Activated CD8-positive, alpha-beta T cell treated with anti-CD3 and anti-CD28 coated beads, Interleukin-2, amount 10 ng/mL, durations not matched to agents 7 days and 5 days (primary cell): ENCODE measurements at places on chromosomes 3 and 15. TPM values are rescaled to one million over a fixed set of nuclear protein-coding genes. Genes with fewer than 3 reads are reported as not detected.

The ACTC1 gene
- not detected for total RNA-seq

DNA sequence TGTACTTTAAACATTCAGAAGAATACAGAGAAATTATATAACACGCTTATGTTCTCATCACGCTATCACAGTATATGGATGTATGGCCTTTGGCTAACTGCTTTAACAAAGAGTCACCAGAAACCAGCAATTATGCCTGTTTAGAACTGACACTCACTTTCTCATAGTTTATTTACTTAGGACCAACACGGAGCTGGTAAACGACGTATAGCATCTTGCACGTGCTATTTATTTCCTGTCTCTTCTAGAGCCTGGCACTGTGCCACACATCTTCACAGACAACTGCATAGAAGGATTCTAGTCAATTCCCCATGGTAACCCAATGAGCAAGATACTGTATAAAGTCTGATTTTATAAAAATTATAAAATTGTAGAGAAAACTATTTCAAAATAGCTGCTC, 43.6 kb downstream of the TBC1D2B start:
- DNase-seq = no peak

DNA sequence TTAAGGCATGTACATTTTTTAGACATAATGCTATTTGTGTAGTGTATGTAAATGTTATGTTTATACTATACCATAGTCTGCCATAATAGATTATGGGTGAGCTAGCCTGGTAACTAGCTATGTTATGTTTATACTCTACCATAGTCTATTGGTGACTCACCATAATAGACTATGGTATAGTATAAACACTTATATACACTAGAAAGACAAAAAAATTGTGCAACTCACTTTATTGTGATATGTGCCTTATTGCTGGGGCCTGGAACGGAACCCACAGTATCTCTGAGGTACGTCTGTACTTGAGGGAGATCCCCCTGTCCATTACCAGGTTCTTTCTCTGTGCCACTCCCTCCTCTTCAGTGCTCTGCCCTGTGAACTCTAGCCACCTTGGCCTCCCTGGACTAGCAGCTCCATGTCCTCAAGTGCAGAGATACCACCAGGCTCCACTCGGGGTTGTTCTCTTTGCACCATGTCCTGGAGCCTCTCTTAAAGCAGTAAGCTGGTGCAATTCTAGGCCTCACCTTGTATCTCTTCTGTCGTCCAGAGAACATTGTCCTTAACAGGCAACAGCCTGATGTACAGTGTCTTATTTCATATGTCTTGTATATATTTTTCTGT, 60.8 kb upstream of the PXYLP1 start:
- no peak for DNase-seq

GRCh38 chr3:159765030-159765859, 223.4 kb upstream of the IL12A start:
- peak; percentile 21 for DNase-seq

GRCh38 chr15:27845535-27846369, 253.4 kb downstream of the OCA2 start:
- no peak for DNase-seq

GRCh38 chr3:191362037-191362436, 31.7 kb upstream of the UTS2B start:
- DNase-seq = no peak

The SLC28A2 gene
- total RNA-seq = not detected

The CYP19A1 gene
- total RNA-seq = not detected

DNA sequence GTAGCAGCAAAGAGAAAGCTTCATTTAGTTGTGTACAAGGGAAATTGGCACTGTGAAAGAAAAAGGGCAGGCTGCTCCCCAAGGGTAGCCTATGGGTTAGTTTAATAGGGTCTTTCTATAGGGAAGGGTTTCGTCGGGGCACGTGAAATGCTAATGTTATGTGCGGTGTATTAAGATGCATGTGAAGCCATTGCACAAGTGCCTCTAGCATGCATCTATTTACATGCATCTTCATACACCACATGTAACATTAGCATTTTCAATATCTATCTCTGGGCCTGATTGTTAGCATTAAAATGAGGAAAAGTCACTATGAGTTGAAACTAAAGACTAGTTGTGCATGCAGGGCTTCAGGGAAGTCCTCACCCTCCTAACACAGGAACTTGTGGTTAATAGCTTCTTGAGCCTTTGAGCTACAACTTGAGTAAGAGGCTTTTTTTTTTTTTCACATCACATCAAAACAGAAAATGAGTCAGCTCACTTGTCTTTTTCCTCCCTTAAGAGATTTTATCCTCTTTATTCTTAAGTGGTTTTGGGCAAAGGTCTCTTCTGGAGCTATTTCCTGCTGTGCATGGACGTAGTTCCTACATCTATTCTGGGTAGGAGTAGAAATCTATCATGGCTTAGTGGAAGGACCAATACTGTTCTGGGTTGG, 613.4 kb downstream of the ZPLD1 start:
- DNase-seq = no peak

- DNase-seq = no peak
These were observed 40.7 kb downstream of the MYO1E start for GRCh38 chr15:59332009-59332408.

GRCh38 chr3:140397847-140398246, 280.0 kb upstream of the TRIM42 start:
- no peak for DNase-seq

DNA sequence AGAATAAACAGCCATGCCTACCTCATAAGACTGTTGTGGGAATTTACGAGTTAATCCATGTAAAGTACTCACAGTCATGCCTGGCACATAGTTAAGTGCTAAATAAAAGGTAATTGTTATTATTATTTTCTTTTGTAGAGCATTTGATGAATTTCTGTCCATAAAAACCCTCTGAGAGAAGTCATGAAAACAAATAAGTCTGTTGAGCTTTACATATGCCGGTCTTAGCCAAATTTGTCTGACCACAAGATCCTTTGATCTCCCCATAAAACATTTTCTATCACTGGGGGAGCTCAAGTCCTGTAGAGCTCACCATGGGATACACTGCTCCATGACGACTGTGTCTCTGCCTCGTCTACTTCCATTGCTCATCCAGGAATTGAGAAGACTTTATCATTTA, 114.0 kb downstream of the MAGI1 start:
- DNase-seq = no peak

The TIGIT gene
- 22.1 TPM for total RNA-seq

The ANKUB1 gene
- not detected for total RNA-seq

The UBAP1L gene
- total RNA-seq = 3.5 TPM

The SPTBN5 gene
- 0.21 TPM for total RNA-seq

The NPHP3 gene
- total RNA-seq = 15.2 TPM

DNA sequence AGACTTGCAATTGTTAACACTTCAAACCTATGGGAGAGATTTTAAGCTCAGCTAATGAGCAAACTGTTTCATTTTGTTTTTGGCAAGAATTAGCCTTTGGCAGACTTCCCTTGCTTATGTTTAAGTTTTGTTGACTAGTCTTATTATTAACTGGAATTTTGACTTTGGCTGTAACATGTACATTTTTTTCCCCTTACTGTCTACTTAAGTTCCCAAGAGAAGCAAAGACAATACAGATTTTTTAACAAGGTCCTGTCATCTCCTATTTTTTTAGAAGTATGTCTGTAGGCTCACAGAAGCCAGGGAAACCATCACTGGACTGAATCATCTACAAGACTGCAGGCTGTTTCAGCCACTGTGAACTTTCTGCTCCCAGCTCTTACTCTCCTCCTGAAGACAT, 74.3 kb downstream of the DGKG start:
- DNase-seq = no peak

DNA sequence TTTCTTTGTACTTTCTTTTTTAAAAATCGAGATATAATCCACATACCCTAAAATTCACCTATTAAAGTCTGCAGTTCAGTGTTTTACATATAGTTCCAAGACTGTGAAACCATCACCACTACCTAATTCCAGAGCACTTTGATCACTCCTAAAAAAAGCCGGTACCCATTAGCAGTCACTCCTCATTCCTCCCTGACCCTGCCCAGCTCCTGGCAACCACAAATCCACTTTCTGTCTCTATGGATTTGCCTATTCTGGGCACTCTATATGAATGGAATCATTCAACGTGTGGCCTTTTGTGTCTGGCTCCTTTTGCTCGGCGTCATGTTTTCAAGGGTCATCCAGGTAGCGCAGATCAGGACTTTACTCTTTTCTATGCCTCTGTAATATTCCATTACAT, 17.3 kb downstream of the TRPM1 start:
- no peak for DNase-seq

DNA sequence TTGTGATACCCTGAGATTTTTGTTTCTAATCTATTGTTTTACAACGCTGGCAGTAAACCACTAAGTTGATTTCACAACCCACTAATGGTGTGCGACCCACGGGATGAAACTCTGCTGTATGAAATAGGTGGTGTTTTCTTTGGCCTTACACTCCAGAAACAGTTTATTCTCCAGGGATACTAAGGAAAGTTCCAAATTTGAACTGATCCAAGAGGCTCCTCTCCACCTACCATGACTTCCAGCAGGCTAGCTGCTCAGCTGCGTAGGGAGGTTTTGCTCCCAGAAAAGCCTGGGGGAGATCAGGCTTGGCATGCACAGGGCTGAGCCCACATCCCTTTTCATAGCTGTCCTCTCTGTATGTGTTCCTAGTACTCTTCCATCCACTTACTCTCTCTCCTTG, 71.5 kb downstream of the FAM174B start:
- no peak for DNase-seq
